ENCODE measurements at places on chromosomes 2 and 18. TPM values are rescaled to one million over a fixed set of nuclear protein-coding genes. Genes with fewer than 3 reads are reported as not detected.
A peak's percentile ranks its signal among the peaks of the same experiment; 100 is the strongest.

Gene OTX1
- not detected for total RNA-seq

Gene RAD51AP2
- total RNA-seq, result not detected

Gene GAREM2
- 6.0 TPM for total RNA-seq

Gene GPR75
- 3.1 TPM for total RNA-seq

Gene DNAH7
- 0.71 TPM for total RNA-seq

Gene ODC1
- 46.1 TPM for total RNA-seq

Gene ADRA2B
- 0.81 TPM for total RNA-seq

Gene CCDC85A
- total RNA-seq, result 2.7 TPM

Gene FAM237A
- total RNA-seq, result not detected

- no peaks in the 10 kb centered on the region for H3K36me3 ChIP-seq
- H3K4me1 ChIP-seq, result no peaks in the 10 kb centered on the region
- H3K27me3 ChIP-seq, result no peaks in the 10 kb centered on the region
Observed at GRCh38 chr2:101500860-101501259, 25.9 kb upstream of the RFX8 start.

- no peaks in the 10 kb centered on the region for H3K4me1 ChIP-seq
- no peak overlapping the region for H3K27ac ChIP-seq
- H3K27me3 ChIP-seq, result no peaks in the 10 kb centered on the region
- no peaks in the 10 kb centered on the region for H3K36me3 ChIP-seq
- DNase-seq, result no peak
Observed at GRCh38 chr18:22676423-22676822, 256.7 kb upstream of the RBBP8 start.

- no peaks in the 10 kb centered on the region for H3K4me1 ChIP-seq
- no peaks in the 10 kb centered on the region for H3K36me3 ChIP-seq
- no peak for DNase-seq
- no peaks in the 10 kb centered on the region for H3K27me3 ChIP-seq
- no peak overlapping the region for H3K27ac ChIP-seq
Observed at GRCh38 chr2:207490441-207490840, 39.3 kb upstream of the CREB1 start.

- no peaks in the 10 kb centered on the region for H3K27me3 ChIP-seq
- peaks cover 8% of the 10 kb centered on the region for H3K4me1 ChIP-seq
- no peaks in the 10 kb centered on the region for H3K36me3 ChIP-seq
- peak overlapping the region; percentile 67 for H3K27ac ChIP-seq
Observed at GRCh38 chr2:68225119-68225632, 27.2 kb downstream of the PPP3R1 start.

DNA sequence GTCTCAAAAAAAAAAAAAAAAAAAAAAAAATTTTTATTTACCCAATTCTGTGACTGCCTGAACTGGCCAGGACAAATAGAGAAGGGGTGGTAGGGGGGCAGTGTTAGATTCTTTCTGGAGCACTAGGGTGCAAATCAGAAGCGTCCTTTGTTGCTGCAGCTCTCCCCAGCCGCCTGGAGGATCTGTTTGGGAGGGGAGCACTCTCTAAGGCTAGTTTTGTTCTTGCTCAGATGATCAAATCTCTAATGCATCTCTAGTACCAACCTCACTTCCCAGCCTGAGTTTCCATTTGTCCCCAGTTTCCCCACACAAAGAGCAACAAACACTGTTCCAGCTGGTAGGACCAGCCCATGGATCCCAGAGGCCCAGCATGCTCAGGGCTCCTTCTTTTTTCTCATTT lies 83.0 kb downstream of the GBX2 start:
- H3K36me3 ChIP-seq, result no peaks in the 10 kb centered on the region
- H3K4me3 ChIP-seq, result no peak overlapping the region
- no peak overlapping the region for H3K27ac ChIP-seq
- H3K27me3 ChIP-seq, result no peaks in the 10 kb centered on the region
- DNase-seq, result no peak

GRCh38 chr2:239916205-239917124 lies 108.7 kb downstream of the NDUFA10 start:
- H3K4me1 ChIP-seq, result peaks cover 4% of the 10 kb centered on the region
- no peak overlapping the region for H3K4me3 ChIP-seq
- no peaks in the 10 kb centered on the region for H3K27me3 ChIP-seq
- peak; percentile 71 for DNase-seq
- no peaks in the 10 kb centered on the region for H3K36me3 ChIP-seq
- no peak overlapping the region for H3K27ac ChIP-seq

- no peak overlapping the region for H3K27ac ChIP-seq
- DNase-seq, result no peak
- H3K36me3 ChIP-seq, result no peaks in the 10 kb centered on the region
- H3K4me1 ChIP-seq, result no peaks in the 10 kb centered on the region
Observed at GRCh38 chr2:227765788-227766372, 20.2 kb downstream of the SCYGR8 start.

DNA sequence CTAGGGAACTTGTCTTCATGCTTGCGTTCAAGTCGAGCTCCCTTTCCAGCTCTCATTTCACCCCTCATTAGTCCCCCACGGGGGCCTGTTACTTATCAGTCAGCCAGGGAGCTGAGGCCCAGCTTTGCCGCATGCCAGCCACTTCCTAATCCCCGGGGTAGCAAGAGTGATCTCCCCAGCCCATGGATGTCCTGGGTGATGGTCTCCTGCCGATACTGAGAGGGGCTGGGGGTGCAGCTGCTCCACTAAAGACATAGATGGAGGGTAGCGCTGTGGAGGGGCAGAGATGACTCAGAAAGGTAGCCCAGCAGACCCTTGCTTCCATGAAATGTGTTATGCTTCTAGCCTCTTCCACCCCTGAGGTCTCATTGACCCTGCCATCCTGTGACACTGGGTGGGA lies 314.0 kb upstream of the EPAS1 start:
- H3K4me1 ChIP-seq, result no peaks in the 10 kb centered on the region
- H3K4me3 ChIP-seq, result no peak overlapping the region
- DNase-seq, result no peak

- H3K4me1 ChIP-seq, result no peaks in the 10 kb centered on the region
- H3K27ac ChIP-seq, result no peak overlapping the region
- H3K27me3 ChIP-seq, result no peaks in the 10 kb centered on the region
- no peak overlapping the region for H3K4me3 ChIP-seq
Observed at GRCh38 chr2:118683460-118683859, 164.0 kb downstream of the EN1 start.

- H3K36me3 ChIP-seq, result no peaks in the 10 kb centered on the region
- H3K27me3 ChIP-seq, result no peaks in the 10 kb centered on the region
- H3K4me1 ChIP-seq, result peaks cover 1% of the 10 kb centered on the region
- no peak overlapping the region for H3K4me3 ChIP-seq
Observed at GRCh38 chr2:215982465-215982875, 30.9 kb downstream of the MREG start.

- H3K36me3 ChIP-seq, result no peaks in the 10 kb centered on the region
- H3K4me1 ChIP-seq, result peaks cover 3% of the 10 kb centered on the region
- no peak overlapping the region for H3K27ac ChIP-seq
- H3K27me3 ChIP-seq, result no peaks in the 10 kb centered on the region
- peak overlapping the region; percentile 18 for H3K4me3 ChIP-seq
- no peak for DNase-seq
Observed at GRCh38 chr18:55400081-55400480, 187.9 kb downstream of the TCF4 start.

DNA sequence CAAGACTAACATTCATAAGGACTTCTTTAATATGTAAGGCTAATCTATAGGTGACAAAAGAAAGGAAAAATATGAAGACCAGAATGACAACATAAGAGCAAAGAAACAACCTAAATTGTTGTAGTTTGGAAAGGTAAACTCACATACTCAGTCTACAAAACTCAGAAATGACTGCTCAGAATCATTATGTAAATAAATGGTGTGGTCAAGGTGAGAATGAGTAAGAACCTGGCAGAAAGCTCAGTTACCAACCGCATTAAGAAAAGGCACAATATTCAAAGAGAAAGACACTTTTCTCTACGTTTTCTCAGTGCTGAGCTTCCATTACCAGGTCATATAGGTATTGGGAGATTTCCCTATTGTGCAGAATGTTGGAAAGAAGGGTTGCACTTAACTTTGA lies 15.8 kb downstream of the ATF2 start:
- H3K27me3 ChIP-seq, result no peaks in the 10 kb centered on the region
- H3K4me1 ChIP-seq, result no peaks in the 10 kb centered on the region
- no peak for DNase-seq

GRCh38 chr2:216486708-216487107 lies 11.9 kb upstream of the RPL37A start:
- DNase-seq, result peak; percentile 72
- H3K27me3 ChIP-seq, result no peaks in the 10 kb centered on the region
- no peak overlapping the region for H3K27ac ChIP-seq
- peaks cover 4% of the 10 kb centered on the region for H3K36me3 ChIP-seq

GRCh38 chr2:174635776-174636404 lies 38.3 kb upstream of the WIPF1 start:
- H3K27me3 ChIP-seq, result no peaks in the 10 kb centered on the region
- H3K27ac ChIP-seq, result no peak overlapping the region
- peaks cover 6% of the 10 kb centered on the region for H3K4me1 ChIP-seq

DNA sequence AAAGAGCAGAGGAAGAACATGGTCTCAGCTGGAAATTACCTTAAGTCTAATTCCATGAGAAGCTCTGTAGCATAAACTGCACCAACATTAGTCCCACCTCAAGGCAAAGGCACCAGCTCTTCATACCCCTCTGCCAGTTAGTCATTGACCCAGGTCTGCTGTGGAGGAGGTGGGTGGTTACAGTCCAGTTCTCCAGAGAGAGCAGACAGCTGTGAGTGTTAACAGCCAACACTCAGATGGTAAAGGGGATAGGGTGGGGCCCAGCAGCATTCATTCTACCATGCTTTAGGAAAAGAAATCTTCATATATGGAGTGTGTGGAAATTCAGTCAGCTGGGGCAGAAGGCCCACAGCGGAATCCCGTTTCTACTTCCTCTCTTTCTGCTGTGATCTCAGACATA lies 159.7 kb upstream of the FBXO11 start:
- no peaks in the 10 kb centered on the region for H3K36me3 ChIP-seq
- DNase-seq, result no peak
- H3K4me1 ChIP-seq, result no peaks in the 10 kb centered on the region
- H3K27me3 ChIP-seq, result peaks cover under 1% of the 10 kb centered on the region
- no peak overlapping the region for H3K4me3 ChIP-seq

- DNase-seq, result no peak
- no peak overlapping the region for H3K27ac ChIP-seq
- H3K4me1 ChIP-seq, result no peaks in the 10 kb centered on the region
- no peak overlapping the region for H3K4me3 ChIP-seq
- H3K36me3 ChIP-seq, result peaks cover 2% of the 10 kb centered on the region
Observed at GRCh38 chr2:74174909-74175308, 3.8 kb downstream of the MOB1A start.

- DNase-seq, result no peak
- H3K36me3 ChIP-seq, result no peaks in the 10 kb centered on the region
- H3K4me1 ChIP-seq, result no peaks in the 10 kb centered on the region
- no peak overlapping the region for H3K27ac ChIP-seq
Observed at GRCh38 chr2:154143105-154143504, 271.4 kb downstream of the GALNT13 start.

- no peak for DNase-seq
- H3K27me3 ChIP-seq, result no peaks in the 10 kb centered on the region
- peak overlapping the region; percentile 48 for H3K27ac ChIP-seq
- no peaks in the 10 kb centered on the region for H3K36me3 ChIP-seq
- H3K4me3 ChIP-seq, result peak overlapping the region; percentile 92
- peaks cover 3% of the 10 kb centered on the region for H3K4me1 ChIP-seq
Observed at GRCh38 chr2:30234180-30234971, 3.0 kb downstream of the LBH start.

GRCh38 chr2:121330921-121331320 lies 45.9 kb upstream of the TFCP2L1 start:
- no peaks in the 10 kb centered on the region for H3K27me3 ChIP-seq
- no peak overlapping the region for H3K27ac ChIP-seq
- no peak overlapping the region for H3K4me3 ChIP-seq
- H3K36me3 ChIP-seq, result no peaks in the 10 kb centered on the region
- no peaks in the 10 kb centered on the region for H3K4me1 ChIP-seq

DNA sequence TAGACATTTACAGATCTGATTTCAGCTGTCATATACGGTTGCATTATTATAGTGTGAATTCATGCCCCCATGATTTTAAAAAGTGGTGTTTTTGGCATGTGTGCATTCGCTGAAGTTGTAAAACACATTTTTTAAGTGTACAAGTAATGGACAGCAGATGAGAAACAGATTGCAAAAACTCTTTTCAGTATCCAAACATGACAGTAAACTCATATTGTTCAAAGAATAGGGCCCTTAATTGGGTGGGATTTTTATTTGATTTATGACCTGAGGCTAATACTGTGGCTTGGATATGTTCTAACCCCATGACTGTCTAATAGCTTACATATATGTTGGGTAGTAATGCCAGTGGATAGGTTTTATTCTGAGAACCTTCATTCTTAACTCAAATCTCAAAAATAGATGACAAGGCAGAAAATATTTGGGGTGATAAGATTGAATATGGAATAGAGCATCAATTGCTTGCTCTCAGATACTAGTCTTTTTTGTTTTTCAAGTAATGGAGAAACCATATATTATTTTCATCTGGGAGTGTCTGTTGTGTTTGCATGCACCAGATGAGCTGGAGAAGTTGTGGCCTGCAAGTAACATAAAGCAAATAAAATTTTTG lies 118.6 kb downstream of the PARD3B start:
- H3K27me3 ChIP-seq, result no peaks in the 10 kb centered on the region
- H3K4me1 ChIP-seq, result no peaks in the 10 kb centered on the region
- no peaks in the 10 kb centered on the region for H3K36me3 ChIP-seq
- H3K4me3 ChIP-seq, result no peak overlapping the region
- no peak overlapping the region for H3K27ac ChIP-seq
- DNase-seq, result no peak

DNA sequence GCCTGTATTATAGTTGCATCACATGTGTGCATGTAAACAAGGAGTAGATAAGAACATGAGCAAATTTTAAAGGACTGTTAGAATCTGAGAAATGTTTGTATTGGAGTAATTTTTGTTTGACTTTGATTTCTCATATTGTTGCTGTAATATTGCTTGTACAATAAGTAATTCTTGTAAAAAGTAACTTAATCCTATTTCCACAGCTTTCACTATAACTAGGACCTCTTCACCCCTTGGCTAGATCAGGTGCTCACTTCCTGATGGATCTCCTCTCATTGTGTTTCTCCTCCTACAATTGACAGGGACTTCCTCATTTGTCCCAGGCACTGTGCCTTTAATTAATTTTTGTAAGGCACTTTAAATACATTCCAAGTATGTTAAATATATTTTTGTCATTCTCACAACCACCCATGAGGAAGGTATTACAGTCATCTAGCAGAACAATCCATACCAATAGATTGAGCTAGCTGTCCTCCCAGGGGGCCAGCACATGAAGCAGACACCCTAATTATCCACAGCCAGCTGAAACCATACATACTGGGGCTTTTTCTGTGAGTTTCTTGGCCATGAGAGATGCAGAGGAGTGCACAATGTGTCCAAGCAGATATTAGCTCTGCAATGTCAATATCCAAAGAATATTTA lies 359.5 kb upstream of the ACVR2A start:
- no peaks in the 10 kb centered on the region for H3K27me3 ChIP-seq
- DNase-seq, result no peak
- no peak overlapping the region for H3K4me3 ChIP-seq

- no peaks in the 10 kb centered on the region for H3K4me1 ChIP-seq
- H3K4me3 ChIP-seq, result no peak overlapping the region
- no peak for DNase-seq
- no peaks in the 10 kb centered on the region for H3K27me3 ChIP-seq
Observed at GRCh38 chr2:125961739-125962138, 694.2 kb upstream of the GYPC start.

Data from aorta (tissue), 5 donors.